Psoas muscle (tissue), 8 donors: ENCODE measurements at places on chromosomes 1 and 21. TPM values are rescaled to one million over a fixed set of nuclear protein-coding genes. Genes with fewer than 3 reads are reported as not detected.
A peak's percentile ranks its signal among the peaks of the same experiment; 100 is the strongest.

GRCh38 chr1:97174039-97174704, 452.6 kb downstream of the PTBP2 start:
- no peak overlapping the region for H3K4me3 ChIP-seq
- H3K4me1 ChIP-seq: no peaks in the 10 kb centered on the region
- H3K27me3 ChIP-seq: no peaks in the 10 kb centered on the region
- no peak for DNase-seq

- H3K4me3 ChIP-seq: peak within 1 kb of the TSS; percentile 90
- H3K4me1 ChIP-seq: peaks cover 39% of the 10 kb centered on the region
- DNase-seq: peak; percentile 89
- peaks cover under 1% of the 10 kb centered on the region for H3K36me3 ChIP-seq
- no peaks in the 10 kb centered on the region for H3K27me3 ChIP-seq
- peak within 1 kb of the TSS; percentile 98 for H3K27ac ChIP-seq
Measured at GRCh38 chr1:26787706-26788514, at the start of gene PIGV. Gene PIGV, plus strand, starts transcription at chr1:26787950. Its CDS starts 2,866 bp downstream, at chr1:26790816.

DNA sequence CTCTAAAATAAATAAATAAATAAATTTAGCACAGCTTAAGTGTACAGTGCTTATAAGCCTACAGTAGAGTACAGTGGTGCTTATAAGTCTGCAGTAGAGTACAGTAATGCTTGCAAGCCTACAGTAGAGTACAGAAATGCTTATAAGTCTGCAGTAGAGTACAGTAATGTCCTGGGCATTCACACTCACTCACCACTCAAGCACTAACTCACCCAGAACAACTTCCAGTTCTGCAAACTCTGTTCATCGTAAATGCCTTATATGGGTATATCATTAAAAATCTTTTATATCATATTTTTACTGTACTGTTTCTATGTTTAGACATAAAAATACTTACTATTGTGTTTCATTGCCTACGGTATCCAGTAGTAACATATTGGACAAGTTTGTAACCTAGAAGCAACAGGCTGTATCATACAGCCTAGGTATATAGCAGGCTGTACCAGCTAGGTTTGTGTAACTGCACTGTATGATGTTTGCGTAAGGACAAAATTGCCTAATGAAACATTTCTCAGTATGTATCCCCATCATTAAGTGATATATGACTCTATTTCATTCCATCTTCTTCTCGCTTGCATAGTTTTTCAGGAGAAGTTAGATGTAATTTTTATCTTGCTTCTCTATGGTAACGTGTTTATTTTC, 14.0 kb upstream of the S100B start:
- no peak overlapping the region for H3K4me3 ChIP-seq
- H3K27me3 ChIP-seq: no peaks in the 10 kb centered on the region
- H3K27ac ChIP-seq: no peak overlapping the region
- no peaks in the 10 kb centered on the region for H3K4me1 ChIP-seq
- DNase-seq: no peak

DNA sequence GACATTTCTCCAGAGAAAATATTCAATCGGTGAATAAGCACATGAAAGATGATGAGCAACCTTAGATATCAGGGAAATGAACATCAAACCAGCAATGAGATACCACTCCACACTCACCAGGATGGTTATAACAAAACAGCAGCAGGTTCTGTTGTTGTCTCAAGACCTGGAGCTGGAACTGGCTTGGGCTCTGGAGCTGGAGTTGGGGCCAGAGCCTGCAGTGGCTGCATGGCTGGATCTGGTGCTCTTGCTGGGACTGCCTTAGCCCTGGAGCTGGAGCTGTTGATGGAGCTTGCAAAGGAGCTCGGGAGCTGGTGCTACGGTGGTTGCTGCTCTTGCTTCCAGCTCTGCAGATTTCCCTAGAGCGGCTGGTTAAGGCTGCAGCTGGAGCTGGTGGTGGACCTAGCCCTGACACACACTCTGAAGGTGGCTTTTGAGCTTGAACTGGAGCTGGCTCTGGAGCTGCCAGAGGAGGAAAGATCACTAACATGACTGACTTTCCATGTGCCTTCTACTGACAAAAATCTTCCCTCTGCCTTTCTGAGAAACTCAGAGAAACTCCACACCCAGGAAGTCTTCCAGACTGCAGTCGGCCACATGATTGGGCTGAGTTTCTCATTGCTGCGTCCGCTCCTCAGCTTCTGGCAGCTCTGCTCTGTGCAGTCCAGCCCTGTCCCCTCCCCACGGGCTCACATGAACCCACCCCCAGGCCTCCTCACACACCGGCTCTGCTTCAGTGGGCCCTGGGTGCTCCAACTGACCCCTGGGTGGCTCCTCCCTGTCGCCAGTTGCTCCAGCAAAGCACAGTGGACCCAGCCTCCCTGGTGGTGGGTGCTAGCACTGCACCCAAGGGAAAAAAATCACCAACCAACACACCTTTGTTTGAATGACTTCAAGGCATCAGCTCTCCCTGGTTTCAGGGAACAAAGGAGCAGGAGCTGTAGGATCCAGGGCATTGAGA, 139.1 kb upstream of the FMN2 start:
- no peaks in the 10 kb centered on the region for H3K27me3 ChIP-seq
- no peak overlapping the region for H3K4me3 ChIP-seq
- H3K27ac ChIP-seq: no peak overlapping the region
- DNase-seq: no peak

The C1orf21 gene
- 171 TPM for total RNA-seq

The RGL1 gene
- 6.8 TPM for total RNA-seq

The TPRG1L gene
- 49.2 TPM for total RNA-seq

The ILDR2 gene
- total RNA-seq: 0.14 TPM
